Cardiac fibroblast (primary cell): ENCODE measurements at places on chromosomes 7 and 10.

- DNase-seq, result peak; percentile 29
These were observed 81.1 kb upstream of the GTF2IRD1 start for GRCh38 chr7:74372511-74373111.

GRCh38 chr7:66837007-66837406 lies 84.0 kb upstream of the TMEM248 start:
- DNase-seq, result peak; percentile 70

- no peak for DNase-seq
These were observed 56.3 kb downstream of the PRKAR2B start for GRCh38 chr7:107100824-107101223.

- no peak for DNase-seq
These were observed 49.6 kb upstream of the PSMG3 start for GRCh38 chr7:1619152-1620079.

- DNase-seq, result no peak
These were observed 107.4 kb downstream of the WDFY4 start for GRCh38 chr10:48792121-48792520.

DNA sequence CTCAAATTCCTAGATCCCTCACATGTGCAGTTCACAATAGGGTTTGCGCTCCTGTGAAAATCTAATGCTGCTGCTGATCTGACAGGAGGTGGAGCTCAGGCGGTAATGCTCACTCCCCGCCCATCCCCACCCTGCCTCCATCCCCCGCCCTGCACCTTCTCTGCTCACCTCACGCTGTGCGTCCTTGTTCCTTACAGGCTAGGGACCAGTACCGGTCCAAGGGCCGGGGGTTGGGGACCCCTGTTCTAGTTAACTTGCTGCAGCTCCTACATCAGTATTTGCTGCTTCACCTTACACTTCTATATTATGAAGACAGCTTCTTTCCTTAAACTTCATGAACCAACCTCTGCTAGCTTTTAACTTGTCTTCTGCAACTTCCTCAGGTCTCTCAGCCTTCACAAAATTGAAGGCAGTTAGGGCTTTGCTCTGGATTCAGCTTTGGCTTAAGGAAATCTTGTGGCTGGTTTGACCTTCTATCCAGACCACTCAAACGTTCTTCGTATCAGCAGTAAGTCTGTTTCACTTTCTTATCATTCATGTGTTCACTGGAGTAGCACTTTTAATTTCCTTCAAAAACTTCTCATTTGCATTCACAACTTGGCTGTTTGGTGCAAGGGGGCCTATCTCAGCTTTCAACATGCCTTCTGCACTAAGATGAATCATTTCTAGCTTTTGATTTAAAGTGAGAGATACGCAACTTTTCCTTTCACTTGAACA lies 1.7 kb upstream of the TNKS2 start:
- DNase-seq, result peak; percentile 4

DNA sequence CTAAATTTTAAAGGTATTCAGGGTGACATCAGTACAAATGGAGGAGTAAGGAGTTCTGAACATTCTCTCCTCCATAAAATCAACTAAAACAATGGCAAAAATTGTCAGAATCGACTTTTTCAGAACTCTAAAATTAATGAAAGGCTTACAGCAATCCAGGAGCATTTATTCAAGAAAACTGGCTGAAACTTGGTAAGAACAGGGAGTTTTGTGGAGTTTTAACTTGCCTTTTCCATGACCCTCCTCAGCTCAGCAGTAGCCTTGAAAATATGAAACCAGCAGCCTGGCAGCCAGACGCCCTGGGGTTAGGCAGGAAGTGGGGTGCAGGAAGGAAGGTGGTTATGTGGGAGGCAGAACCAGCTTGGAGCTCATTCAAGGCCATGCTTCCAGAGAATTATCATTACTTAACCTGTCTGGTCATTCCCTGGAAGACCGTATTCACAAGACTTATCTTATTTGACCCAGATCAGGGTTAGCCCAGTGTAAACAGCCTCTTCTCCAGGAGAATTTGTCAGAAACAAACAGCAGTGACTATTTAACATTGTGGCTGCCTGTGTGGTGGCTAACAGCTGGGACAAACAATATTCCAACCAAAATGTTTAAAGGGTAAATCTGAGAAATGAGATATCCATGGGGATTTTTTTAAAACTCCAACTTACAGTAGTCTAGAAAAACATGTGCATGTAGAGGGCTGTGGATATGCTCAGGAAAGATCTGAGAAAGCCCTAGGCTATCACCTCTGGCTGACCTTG lies 75.7 kb upstream of the MACROH2A2 start:
- no peak for DNase-seq

DNA sequence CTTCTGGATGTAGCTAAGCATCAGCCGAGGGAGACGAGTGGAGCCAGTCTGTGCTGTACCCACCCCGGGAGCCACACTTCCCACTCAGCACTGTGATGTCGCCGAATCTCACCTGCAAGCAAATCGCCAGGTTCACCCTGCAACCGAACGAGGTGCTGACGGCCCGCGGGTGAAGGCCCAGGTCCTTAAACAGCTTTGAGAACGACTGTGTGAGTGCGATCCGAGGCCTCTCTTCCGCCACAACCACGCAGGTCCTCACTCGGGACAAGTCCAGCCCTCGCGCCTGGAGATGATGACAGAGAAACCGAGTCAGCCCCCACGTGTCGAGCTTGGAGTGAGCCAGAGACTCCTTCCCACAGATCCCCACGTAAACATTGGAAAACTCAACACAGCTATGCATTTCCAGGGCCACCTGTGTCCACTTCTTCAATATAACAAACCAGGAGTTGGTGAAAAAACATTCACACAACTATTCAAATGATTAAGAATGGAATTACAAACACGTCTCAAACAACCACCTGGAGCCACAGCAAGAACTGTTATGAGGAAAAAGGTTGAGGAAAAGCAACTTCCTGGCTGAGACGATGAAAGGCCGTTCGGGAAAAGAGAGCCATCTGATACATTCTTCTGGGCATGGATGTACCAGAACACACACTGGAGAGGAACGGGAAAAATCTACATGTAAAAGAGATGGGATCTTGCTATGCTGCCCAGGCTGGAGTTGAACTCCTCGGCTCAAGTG lies 191.8 kb downstream of the ZMYND11 start:
- DNase-seq, result no peak

DNA sequence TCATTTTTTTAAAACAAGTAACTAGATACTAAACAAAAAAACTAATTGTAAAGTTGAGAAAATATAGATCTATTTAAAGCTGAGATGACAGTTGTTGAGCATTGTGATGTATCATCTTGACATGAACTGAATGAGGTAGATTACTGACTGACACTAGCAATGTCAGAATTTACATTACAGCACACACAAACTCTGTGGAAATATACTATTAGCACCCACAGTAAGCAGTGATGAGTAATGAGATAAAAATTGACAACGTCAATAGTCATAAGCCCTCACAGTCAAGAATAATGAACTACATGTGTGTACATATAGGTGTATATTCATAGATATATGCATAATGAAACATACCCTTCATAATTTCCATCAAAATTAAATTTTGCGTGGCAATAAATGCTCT lies 368.4 kb downstream of the TFEC start:
- DNase-seq, result peak; percentile 9

DNA sequence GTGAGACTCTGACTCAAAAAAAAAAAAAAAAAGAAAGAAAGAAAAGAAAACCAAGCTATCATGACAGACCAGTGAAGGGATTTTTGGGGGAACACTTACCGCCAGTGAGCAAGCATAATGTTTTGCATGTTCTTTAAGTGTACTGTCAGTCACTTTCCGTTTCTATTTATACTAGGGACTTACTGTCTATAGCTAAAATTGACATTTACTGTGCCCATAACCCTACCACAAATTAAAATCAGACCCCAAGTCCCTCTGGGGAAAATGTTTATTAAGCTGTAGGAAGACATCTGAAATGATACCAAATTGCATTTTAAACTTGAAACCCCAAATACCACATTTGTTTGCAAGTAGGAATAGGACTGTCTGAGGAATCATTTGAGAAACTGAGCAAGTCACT lies 252.8 kb downstream of the TRIL start:
- no peak for DNase-seq

DNA sequence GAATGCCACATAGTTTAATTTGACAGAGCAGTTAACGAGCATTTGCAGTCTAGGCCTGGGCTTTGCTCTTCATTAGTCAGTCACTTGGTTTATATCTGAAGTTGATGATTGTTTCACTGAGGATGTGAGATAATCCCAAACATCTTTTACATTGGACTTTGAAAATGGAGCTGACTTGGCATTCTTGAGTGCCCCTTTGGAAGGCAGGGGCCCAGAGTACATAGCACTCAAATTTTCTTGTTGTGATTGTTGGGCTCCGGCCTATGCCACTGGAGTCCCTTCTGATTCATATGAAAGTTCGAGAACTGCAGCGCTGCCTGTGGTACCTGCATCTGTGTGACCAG lies 21.9 kb downstream of the DNAJB6 start:
- no peak for DNase-seq
